ENCODE measurements at places on chromosomes 7 and 10.

DNA sequence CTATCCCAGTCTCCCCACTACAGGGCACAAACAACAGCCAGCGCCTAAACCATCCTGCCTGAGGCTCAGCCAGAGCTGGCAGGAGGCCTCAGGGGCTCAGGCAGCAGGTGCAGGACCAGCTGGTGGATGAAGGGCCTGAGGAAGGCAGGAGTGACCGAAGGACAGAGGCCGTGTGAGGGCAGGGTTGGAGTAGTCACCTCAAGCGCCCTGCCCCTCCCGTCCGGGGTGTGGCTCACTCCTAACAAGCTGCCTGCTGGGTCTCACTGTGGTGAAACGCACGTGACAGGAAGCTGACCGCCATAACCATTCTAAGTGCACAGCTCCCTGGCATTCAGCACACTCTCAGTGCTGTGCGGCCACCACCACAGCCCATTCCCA lies 281.1 kb downstream of the ELFN1 start:
- no peaks in the 10 kb centered on the region for H3K36me3 ChIP-seq
- no peaks in the 10 kb centered on the region for H3K4me1 ChIP-seq
- H3K27me3 ChIP-seq, result no peaks in the 10 kb centered on the region
- peak; percentile 74 for DNase-seq
- H3K4me3 ChIP-seq, result no peak overlapping the region

- H3K27me3 ChIP-seq, result no peaks in the 10 kb centered on the region
- no peak overlapping the region for H3K27ac ChIP-seq
- no peaks in the 10 kb centered on the region for H3K4me1 ChIP-seq
- no peak for DNase-seq
- no peaks in the 10 kb centered on the region for H3K36me3 ChIP-seq
Measured at GRCh38 chr10:21264271-21264670, 261.2 kb downstream of the SKIDA1 start.

GRCh38 chr10:95660283-95660682 lies 3.8 kb upstream of the ALDH18A1 start:
- no peak overlapping the region for H3K27ac ChIP-seq
- DNase-seq, result no peak
- peaks cover 6% of the 10 kb centered on the region for H3K36me3 ChIP-seq
- H3K4me1 ChIP-seq, result peaks cover 2% of the 10 kb centered on the region

DNA sequence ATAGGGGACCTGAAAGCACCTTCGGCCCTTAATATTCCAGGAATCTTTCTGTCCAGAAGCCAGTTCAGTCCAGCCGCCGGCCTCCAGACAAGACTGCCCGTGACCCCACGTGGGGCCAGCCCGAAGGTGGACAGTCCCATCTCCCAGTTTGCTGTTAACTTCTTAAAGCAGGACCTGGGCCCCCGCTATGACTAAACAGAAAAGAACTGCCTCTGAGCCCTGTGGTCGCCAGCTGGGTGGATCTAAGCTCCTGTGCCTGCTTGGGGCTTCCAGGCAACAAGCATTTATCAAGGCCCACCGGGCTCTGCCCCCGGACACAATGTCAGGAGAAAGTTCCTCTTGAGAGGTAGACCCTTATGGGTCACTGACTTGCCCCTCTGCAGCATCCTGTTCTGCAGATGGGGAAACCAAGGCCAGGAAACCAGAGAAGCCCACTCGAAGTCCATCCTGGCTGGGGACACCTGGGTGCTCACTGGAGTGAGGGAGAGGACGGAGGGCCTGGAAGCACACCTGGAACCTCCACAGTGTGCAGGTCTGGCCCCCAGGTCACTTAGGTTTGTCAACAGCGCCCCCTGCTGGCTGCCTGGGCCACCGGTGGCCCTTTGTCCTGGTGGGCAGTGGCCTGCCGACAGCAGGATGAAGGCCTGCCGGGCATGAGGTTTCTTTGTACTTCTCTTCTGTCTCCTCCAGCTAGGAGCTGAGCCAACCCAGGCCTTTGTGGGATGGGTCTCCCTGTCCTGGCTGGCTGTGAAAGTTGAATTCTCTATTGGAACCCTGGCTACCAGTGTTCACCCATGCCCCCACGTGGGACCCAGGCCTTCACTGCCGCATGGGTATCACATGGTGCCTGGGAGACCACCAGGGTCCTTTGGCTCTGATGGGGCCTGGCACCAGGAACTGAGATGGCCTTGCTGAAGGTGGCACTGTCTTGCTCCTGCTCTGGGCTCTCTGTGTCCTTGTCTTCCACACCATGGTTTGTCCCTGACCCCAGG lies 128.0 kb downstream of the ZMIZ1 start:
- peak; percentile 85 for DNase-seq
- peak overlapping the region; percentile 84 for H3K27ac ChIP-seq
- peaks cover 19% of the 10 kb centered on the region for H3K4me1 ChIP-seq
- peaks cover 18% of the 10 kb centered on the region for H3K36me3 ChIP-seq

GRCh38 chr10:15784662-15785300 lies 65.1 kb upstream of the ITGA8 start:
- no peak for DNase-seq
- no peaks in the 10 kb centered on the region for H3K4me1 ChIP-seq
- no peak overlapping the region for H3K27ac ChIP-seq
- H3K36me3 ChIP-seq, result peaks cover 24% of the 10 kb centered on the region

DNA sequence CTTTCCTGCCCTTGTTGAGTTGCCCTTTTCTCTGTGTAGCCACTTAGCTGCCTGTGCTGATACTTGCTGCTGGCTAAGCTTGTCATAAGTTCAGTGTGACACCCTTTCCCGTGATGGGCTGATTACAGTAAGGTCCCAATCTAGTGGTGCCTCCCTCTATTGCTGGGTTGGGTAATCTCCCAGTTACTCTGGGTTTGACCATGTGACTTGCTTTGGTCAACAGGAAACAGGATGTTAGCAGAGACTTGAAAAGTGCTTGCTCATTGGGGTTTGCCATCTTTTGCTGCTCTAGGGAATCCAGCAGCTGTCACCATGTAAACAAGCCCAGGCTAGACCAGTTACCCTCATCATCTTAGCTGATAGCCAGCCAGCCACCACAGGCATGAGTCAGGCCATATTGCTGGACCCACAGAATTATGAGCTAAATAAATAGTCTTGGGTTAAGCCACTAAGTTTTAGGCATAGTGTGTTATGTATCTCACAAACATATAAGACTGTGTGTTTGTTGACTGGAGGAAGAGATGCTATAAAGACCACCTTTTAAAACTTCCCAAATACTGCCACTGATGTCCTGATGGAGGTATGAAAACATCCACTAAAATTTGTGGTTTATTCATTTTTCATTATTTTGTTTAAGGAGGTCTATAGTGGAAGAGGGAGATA lies 4.0 kb upstream of the LEP start:
- DNase-seq, result no peak
- H3K4me1 ChIP-seq, result peaks cover 3% of the 10 kb centered on the region
- H3K4me3 ChIP-seq, result no peak overlapping the region
- H3K27me3 ChIP-seq, result no peaks in the 10 kb centered on the region
- H3K27ac ChIP-seq, result no peak overlapping the region

DNA sequence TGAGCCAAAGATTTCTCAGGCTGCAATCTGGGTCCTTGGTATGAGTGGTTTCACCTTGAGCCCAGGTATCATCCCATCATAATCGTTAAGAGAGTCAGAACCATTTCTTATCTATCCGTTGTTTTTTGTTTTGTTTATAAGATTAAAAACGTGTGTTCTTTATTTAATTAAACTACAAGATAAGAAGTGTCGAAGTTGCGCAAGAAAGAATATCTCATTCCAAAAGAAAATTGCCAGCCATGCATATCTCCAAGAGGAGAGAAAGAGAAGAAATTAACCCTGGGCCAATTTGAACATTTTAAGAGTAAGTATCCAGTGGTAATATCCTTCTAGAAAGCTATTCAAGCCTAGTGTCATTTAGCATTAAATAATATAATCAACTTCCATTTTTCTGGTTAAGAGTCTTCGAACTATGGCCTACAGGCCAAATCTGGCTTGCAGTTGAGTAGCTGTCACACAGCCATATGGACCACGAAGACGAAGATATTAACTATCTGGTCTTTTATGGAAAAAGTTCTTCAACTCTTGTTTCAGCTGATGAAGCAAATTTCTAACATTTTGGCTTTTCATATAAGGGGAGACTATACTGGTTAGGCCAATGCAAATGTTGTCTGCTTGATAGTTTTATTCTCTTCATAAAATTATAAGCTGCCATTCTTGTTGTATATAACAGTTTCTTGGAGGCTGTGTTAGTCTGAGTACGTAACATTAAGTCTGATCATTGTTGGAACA lies 576.4 kb downstream of the REEP3 start:
- no peaks in the 10 kb centered on the region for H3K36me3 ChIP-seq
- H3K4me3 ChIP-seq, result no peak overlapping the region
- no peaks in the 10 kb centered on the region for H3K4me1 ChIP-seq

GRCh38 chr10:124589491-124590041 lies 127.9 kb downstream of the LHPP start:
- no peaks in the 10 kb centered on the region for H3K36me3 ChIP-seq
- no peak overlapping the region for H3K4me3 ChIP-seq
- no peak for DNase-seq
- H3K4me1 ChIP-seq, result peaks cover 8% of the 10 kb centered on the region
- H3K27ac ChIP-seq, result no peak overlapping the region

DNA sequence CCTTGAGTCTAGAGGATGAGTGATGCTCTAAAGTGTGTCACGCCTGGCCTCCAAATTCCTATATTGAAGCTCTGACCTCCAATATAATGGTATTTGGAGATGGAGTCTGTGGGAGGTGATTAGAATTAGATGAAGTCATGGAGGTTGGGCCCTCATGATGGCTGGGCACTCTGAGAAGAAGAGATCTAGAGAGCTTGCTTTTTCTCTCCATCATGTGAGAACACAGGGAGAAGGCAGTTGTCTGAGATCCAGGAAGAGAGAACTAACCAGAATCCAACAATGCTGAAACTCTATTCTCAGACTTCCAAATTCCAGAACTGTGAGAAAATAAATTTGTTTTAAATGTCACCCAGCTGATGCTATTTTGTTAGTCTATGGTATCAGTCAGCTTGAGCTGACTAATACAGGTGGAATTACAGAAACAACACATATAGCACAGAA lies 15.1 kb downstream of the RNF216 start:
- DNase-seq, result no peak
- no peaks in the 10 kb centered on the region for H3K27me3 ChIP-seq
- H3K4me3 ChIP-seq, result no peak overlapping the region
- H3K36me3 ChIP-seq, result no peaks in the 10 kb centered on the region
- H3K4me1 ChIP-seq, result peaks cover 34% of the 10 kb centered on the region
- H3K27ac ChIP-seq, result peak overlapping the region; percentile 80

- DNase-seq, result peak; percentile 48
- peaks cover 19% of the 10 kb centered on the region for H3K4me1 ChIP-seq
- H3K36me3 ChIP-seq, result no peaks in the 10 kb centered on the region
- no peak overlapping the region for H3K27ac ChIP-seq
- H3K27me3 ChIP-seq, result peaks cover 18% of the 10 kb centered on the region
- no peak overlapping the region for H3K4me3 ChIP-seq
Measured at GRCh38 chr7:149735779-149736477, 37.5 kb downstream of the ZNF467 start.

GRCh38 chr10:78301891-78302738 lies 268.5 kb downstream of the RPS24 start:
- no peak for DNase-seq
- H3K4me1 ChIP-seq, result peaks cover 15% of the 10 kb centered on the region
- peak overlapping the region; percentile 51 for H3K4me3 ChIP-seq
- peak overlapping the region; percentile 99 for H3K27ac ChIP-seq

- H3K4me1 ChIP-seq, result peaks cover 6% of the 10 kb centered on the region
- H3K4me3 ChIP-seq, result no peak overlapping the region
- H3K27ac ChIP-seq, result no peak overlapping the region
- H3K27me3 ChIP-seq, result 0 out of 2 replicates have a peak, but pooled peaks cover 6% of the 10 kb centered on the region
- no peaks in the 10 kb centered on the region for H3K36me3 ChIP-seq
- DNase-seq, result no peak
Measured at GRCh38 chr10:71575451-71575850, 144.1 kb downstream of the C10orf105 start.

GRCh38 chr10:10870523-10871241 lies 147.0 kb upstream of the CELF2 start:
- no peaks in the 10 kb centered on the region for H3K4me1 ChIP-seq
- no peak for DNase-seq
- H3K4me3 ChIP-seq, result no peak overlapping the region
- no peaks in the 10 kb centered on the region for H3K36me3 ChIP-seq
- no peak overlapping the region for H3K27ac ChIP-seq
- no peaks in the 10 kb centered on the region for H3K27me3 ChIP-seq

GRCh38 chr7:83947260-83947659 lies 247.3 kb downstream of the SEMA3A start:
- no peak overlapping the region for H3K4me3 ChIP-seq
- H3K27ac ChIP-seq, result no peak overlapping the region
- H3K27me3 ChIP-seq, result no peaks in the 10 kb centered on the region
- H3K36me3 ChIP-seq, result no peaks in the 10 kb centered on the region
- DNase-seq, result peak; percentile 38

DNA sequence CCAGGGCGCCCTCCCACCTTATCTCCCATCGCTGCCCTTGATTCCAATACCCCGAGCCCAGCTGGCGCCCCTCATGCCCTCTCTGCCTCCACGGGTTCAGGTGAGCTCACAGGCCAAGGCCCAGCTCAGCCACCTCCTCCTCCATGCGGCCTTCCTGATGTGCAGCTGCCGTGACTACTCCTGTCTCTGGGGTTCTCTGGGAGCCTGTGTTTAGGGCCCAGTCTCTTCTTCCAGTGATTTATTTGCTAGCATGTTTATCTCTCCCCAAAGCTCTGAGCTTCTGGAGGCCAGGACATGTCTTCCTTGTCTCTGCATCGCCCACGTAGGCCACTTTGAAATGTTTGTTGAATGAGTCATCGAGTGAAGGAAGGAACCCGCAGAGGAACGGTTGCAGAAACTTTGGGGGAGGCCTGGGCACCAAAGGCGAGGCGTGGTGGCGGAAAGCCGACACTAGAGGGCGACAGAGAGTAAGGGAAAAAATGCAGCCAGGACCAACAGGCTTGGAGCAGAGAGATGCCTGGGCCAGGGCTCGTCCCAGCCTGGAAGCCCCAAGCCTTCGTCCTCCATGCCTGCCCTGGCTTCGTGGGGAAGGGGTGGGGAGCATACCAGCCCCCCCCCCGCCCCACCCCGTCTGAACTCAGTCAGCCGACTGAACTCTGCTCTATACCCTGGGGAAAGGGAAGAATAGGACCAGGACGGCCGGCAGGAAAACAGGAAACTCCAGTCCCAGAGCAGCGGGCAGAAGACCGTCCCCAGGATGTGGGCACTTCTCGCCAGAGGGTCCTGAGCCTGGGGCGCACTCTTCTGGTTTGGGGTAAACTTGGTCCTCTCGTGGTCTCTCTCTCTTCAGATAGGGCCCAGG lies 10.9 kb upstream of the HSPB1 start:
- H3K4me1 ChIP-seq, result peaks cover 36% of the 10 kb centered on the region
- H3K36me3 ChIP-seq, result no peaks in the 10 kb centered on the region
- H3K27ac ChIP-seq, result peak overlapping the region; percentile 91
- H3K4me3 ChIP-seq, result peak overlapping the region; percentile 0
- no peaks in the 10 kb centered on the region for H3K27me3 ChIP-seq
- DNase-seq, result peak; percentile 92

- peak overlapping the region; percentile 5 for H3K4me3 ChIP-seq
- H3K27me3 ChIP-seq, result no peaks in the 10 kb centered on the region
- peaks cover 4% of the 10 kb centered on the region for H3K4me1 ChIP-seq
- H3K27ac ChIP-seq, result no peak overlapping the region
- no peaks in the 10 kb centered on the region for H3K36me3 ChIP-seq
Measured at GRCh38 chr7:131692131-131692960, 135.9 kb upstream of the PODXL start.

Data from SK-N-SH (cell line).